Hypothalamus (tissue), 51 donors: ENCODE measurements at places on chromosomes 1 and 21.

- no peak for DNase-seq
Observed at GRCh38 chr1:174912264-174912663, 87.5 kb upstream of the CACYBP start.

DNA sequence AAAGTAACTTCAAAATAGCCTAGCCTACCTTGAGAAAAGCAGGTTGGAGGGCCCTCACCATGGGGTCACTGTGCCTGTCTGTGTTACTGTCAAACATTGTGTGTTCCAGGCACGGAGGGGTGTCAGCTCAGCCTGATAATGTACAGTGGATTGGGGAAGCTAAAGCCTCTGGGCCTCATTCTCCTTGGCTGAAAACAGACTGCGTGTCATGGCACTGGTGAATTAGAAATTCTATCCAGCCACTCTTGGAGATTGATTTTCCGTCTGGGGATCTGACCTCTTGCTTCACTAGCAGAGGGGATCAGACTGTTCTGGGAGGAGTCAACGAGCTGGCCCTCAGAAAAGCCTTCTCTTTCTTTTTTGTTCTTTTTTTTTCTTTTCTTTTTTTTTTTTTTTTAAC, 123.5 kb upstream of the HOOK1 start:
- DNase-seq = no peak

DNA sequence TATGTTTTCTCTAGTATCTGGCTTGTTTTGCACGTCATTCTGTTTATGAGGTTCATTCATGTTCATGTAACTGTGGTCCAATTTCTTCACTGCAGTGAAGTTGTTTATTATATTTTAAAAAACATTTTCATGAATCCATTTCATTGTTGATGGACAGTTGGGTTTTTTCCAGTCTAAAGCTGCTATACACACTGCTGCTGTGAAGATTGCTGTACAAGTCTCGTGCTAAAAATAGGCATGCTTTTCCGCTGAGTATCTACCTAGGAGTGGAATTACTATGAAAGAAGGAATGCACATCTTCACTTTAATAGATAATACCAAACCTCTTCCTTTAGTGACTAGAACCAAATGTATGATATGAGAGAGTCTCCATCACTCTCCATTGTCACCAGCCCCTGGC, 49.0 kb upstream of the ETS2 start:
- DNase-seq = no peak

DNA sequence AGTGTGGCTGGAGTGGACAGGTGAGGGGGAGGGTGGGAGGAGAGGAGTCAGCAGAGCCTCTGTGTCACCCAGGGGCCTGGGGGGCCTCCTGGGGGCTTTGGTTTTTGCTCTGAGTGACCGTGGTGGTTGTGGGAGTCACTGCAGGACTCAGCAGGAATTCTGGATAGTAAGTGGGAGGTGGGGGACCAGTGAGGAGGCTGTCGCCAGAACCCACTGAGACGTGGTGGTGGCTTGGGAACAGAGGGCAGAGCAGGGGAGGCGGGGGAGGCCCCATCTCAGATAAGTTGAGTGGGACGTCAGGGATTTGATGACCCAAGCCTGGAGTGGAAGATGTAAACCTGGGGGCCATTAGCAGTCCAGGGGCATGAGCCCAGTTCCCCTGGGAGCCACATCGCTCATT, 123.2 kb upstream of the WNT4 start:
- no peak for DNase-seq

GRCh38 chr1:233916706-233917105, 12.2 kb downstream of the SLC35F3 start:
- no peak for DNase-seq

- DNase-seq = no peak
Observed at GRCh38 chr1:83889707-83890106, 109.2 kb downstream of the TTLL7 start.

- no peak for DNase-seq
Observed at GRCh38 chr1:181538836-181539235, 55.5 kb downstream of the CACNA1E start.

DNA sequence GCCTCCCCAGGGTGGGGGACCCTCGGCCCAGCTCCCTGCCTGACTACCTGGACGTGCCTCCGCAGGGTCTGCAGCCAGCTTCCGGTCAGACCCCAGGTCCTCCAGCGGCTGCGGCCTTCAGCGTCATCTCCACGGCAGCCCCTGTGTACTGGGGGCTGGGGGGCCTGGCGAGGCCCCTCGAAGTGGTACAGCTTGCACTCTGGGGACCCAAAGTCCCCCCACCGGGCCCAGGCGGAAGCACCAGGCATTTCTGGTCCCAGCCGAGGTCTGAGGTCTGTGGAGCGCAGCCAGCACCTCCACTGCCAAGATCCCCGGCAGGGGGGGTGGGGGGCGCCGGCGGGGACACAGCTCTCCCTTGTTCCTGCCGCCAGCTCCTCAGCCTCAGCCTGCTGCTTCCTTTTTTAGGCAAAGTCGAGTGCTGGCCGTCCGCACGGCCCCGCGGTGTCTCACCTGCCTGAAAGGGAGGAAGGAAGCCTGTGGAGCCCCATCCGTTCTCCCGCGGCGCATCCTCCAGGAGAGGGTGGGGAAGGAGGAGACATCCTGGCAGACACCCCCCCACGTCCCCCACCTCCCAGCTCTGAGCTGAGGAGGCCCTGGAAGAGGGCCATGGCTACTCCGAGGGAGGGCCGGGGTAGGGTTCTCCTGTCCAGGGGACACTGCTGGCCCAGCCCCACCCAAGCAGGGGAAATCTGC, 1.2 kb upstream of the VWA1 start:
- peak; percentile 76 for DNase-seq

DNA sequence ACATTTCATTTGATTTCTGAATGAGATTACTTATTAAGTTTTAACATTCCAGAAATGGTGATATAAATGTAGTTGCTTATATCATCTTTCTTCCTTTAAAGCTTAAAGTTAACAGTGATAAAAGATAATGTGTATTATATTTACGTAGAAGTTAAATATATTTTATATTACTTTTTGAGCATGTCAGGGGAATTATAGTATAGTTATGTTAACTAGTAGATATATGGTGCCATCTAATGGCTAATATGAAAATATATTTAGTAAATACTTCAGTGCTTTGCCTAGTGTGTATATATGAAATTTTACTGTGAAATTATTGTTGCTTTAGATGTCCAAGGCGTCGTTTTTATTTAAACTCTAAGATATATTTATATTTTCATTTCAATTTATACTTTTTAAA, 51.5 kb downstream of the SYT14 start:
- no peak for DNase-seq

GRCh38 chr1:229620876-229621275, 5.0 kb downstream of the TAF5L start:
- no peak for DNase-seq

GRCh38 chr1:183152180-183152579, 33.9 kb upstream of the LAMC2 start:
- DNase-seq = no peak

- no peak for DNase-seq
Observed at GRCh38 chr1:23837908-23838307, 12.7 kb upstream of the HMGCL start.

DNA sequence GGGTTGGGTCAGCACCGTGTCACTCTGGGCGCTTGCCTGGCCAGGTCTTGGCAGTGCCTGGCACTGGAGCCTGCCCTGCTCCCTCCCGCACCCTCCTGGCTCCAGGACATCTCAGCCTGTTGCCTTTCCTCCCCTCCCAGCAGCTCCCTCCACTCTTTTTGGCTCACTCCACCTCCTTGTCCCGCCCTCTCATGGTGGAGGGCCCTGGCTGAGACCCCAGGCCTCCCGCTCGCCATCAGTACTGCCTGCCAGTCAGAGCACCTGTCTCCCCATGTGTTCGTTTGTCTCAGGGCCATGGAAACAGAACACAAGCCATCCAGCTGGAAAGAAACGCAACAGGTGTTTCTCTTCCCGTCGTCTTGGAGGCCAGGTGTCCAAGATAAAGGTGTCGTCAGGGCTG, 61.0 kb downstream of the B3GALT5 start:
- no peak for DNase-seq

DNA sequence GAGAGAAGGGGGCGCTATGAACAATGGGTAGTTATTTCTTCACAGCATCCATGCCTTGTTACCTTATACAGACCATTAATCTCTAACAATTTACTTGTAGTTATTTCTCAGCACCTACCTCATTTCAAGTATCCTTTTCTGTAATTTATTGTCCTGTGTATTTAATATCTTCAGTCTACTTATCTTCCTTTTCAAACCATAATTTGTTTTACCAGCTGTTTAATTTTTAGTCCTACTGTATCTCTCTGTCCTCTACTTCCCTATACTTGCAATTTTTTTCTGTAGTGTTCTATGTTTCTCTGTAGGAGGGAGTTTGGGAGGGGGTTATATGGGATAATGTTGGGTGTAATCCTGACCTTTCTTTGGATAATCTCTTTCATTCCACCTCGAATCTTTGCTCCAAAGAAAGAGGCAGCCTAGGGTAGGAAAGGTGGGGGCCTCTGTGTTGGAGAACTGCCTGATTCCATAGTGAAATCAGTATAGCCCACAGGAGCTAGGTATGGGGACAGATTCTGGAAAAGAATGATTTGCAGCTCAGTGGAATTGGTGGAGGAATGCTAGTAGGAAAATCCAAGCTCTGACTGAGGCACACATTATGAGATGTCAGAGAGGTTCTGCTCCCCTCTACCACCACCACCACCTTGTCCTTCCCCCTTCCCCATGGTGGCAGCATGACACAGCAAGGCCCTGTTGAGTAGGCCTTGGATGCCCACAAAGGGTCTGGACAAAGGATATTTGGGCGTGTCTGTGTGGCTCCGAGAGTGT, 642 bp downstream of the MLLT11 start:
- DNase-seq = peak; percentile 40

DNA sequence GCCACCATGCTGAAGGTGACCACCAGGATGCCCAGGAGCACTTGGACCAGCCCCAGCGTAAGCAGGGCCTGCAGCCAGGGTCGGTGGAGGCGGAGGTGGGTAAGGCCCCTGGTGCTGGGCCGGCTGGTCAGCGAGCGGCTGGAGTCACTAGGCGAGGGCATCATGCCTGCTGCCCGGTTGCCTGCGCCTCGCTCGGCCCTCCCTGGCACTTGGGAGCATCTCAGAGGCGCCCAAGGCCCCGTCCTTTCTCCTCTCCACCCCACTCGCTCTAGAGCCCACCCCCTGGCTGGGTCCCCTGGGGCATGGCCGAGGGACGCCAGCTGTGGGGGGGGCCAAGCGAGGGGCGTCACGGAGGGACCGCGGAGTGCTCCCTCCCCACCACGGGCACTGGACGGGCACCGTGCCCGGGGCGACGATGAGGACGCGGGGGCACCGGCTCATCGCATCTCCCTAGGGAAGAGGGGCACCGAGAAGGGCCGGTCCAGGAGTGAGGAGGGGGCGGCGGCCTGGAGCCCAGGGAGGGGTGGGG, 505 bp downstream of the ENTREP3 start:
- DNase-seq = peak; percentile 67

GRCh38 chr1:1160281-1160930, 13.3 kb upstream of the TTLL10 start:
- no peak for DNase-seq

DNA sequence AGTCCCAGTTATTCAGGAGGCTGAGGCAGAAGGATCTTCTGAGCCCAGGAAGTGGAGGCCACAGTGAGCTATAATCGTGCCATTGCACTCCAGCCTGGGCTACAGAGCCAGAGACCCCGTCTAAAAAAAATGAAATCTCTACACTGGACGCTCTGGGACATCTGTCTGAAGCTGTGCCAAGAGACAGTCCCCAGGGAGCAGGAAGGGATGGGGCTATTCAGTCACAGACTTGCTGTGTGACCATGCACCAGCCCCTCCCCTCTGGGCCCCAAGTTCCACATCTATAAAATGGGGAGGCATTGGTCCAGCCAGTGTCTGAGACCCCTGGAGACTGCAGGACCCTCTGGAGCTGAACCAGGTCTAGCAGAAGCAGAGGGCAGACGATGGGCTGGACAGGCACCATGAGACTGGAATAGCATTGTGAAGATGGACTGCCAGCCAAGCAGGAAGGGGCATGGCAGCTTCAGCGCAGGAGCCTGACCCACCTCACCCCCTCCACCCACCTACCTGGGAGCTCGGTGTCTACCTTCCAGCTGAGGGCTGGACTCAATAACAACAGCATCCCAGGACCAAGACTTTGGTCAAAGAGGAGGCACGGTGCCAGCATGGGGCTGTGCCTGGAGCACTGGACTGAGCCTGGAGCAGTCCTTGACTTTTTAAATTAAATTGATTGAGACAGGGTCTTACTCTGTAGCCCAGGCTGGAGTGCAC, 1.4 kb downstream of the TMEM54 start:
- DNase-seq = no peak

DNA sequence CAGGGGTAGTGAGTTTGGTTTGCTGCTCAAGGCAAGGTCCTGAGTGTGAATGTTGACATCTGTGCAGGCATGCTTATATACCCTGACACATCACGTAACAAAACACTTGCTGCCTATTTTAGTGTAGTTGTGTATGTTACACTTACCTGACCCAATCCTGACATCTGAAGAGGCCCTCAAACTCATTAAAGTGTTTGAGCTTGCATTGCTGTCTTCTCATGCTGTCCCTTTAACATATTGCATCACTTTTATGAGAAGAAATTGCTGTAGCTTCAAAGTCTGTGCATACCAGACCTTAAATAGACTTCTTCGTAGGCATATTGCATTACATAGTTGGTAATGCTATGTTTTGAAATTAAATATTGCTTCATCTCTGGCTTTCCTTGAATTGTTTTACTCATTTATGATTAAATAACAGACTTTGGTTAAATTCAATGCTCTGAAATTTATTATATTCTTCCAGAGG, at the start of gene KRTAP19-3:
TSS of gene KRTAP19-3 (minus strand) at position 51 of the 466 bp plus-strand sequence. CDS start 56 bp downstream, outside the sequence.
- no peak for DNase-seq

- DNase-seq = no peak
Observed at GRCh38 chr1:247371801-247372259, 40.2 kb upstream of the ZNF496 start.

- DNase-seq = no peak
Observed at GRCh38 chr1:228017356-228018124, 10.7 kb downstream of the WNT3A start.

DNA sequence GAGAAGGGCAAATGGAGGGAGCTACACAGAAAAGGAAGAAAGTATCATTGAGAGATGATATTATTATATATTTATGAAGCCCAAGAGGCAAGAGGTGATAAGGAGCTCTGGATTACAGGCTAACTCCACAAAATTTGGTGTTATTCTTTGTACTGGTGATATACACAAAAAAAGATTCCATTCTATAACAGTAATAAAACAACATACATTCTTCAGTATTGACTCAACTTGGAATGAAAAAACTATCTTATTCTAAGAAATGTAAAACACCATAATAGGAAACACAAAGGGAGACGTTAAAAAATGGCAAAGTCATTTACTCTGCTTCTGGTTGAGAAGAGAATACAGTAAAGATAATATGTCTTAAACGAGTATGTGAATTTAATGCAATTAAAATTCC, 99.4 kb downstream of the TEX35 start:
- DNase-seq = no peak
